ENCODE measurements at places on chromosomes 11 and 22. TPM values are rescaled to one million over a fixed set of nuclear protein-coding genes. Genes with fewer than 3 reads are reported as not detected.

- H3K4me3 ChIP-seq: no peak overlapping the region
- no peaks in the 10 kb centered on the region for H3K27me3 ChIP-seq
- peaks cover 2% of the 10 kb centered on the region for H3K36me3 ChIP-seq
- no peaks in the 10 kb centered on the region for H3K4me1 ChIP-seq
- H3K27ac ChIP-seq: no peak overlapping the region
Observed at GRCh38 chr11:10076458-10077141, 217.4 kb downstream of the SBF2 start.

GRCh38 chr22:31177420-31178162 lies 17.6 kb downstream of the RNF185 start:
- no peaks in the 10 kb centered on the region for H3K27me3 ChIP-seq
- H3K36me3 ChIP-seq: no peaks in the 10 kb centered on the region
- H3K27ac ChIP-seq: no peak overlapping the region
- DNase-seq: no peak

DNA sequence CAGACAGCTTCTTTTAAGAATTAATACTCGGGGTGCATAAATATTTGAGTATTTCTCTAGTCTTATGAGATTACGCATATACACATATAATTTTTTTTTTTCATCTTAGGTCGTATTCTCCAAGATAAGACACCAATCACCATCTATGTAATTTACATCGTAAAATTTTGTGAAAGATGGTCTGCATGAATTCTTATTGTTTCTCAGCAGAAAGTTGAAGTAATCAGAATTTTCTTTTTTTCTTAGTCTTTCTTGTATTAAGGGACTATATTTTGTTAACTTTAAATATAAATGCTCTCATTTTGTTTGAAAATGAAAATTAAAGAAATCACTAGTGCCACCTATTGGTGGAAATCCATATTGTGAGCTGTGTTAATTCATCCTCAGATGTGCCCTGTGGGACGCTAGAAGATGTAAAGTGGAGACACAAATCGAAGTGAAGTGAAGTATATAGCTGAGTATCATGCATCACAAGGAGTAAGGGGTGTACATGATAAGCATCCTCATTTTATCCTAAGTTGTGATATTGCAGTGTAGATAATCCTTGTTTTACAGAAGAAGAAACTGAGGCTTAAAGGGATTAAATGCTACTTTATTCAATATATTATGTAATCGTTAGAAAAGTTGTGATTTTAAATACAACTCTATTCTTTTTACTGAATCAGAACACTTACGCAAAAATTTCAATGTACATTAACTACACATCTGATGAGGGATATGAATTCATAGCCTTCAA lies 2084.3 kb downstream of the LRRC4C start:
- H3K27me3 ChIP-seq: no peaks in the 10 kb centered on the region
- H3K4me3 ChIP-seq: no peak overlapping the region
- H3K27ac ChIP-seq: no peak overlapping the region
- peaks cover 2% of the 10 kb centered on the region for H3K4me1 ChIP-seq
- H3K36me3 ChIP-seq: no peaks in the 10 kb centered on the region

GRCh38 chr22:30408388-30409102 lies 11.7 kb downstream of the SEC14L2 start:
- no peak overlapping the region for H3K4me3 ChIP-seq
- peak overlapping the region; percentile 75 for H3K27ac ChIP-seq
- no peaks in the 10 kb centered on the region for H3K27me3 ChIP-seq
- peaks cover 7% of the 10 kb centered on the region for H3K36me3 ChIP-seq
- peaks cover 5% of the 10 kb centered on the region for H3K4me1 ChIP-seq

DNA sequence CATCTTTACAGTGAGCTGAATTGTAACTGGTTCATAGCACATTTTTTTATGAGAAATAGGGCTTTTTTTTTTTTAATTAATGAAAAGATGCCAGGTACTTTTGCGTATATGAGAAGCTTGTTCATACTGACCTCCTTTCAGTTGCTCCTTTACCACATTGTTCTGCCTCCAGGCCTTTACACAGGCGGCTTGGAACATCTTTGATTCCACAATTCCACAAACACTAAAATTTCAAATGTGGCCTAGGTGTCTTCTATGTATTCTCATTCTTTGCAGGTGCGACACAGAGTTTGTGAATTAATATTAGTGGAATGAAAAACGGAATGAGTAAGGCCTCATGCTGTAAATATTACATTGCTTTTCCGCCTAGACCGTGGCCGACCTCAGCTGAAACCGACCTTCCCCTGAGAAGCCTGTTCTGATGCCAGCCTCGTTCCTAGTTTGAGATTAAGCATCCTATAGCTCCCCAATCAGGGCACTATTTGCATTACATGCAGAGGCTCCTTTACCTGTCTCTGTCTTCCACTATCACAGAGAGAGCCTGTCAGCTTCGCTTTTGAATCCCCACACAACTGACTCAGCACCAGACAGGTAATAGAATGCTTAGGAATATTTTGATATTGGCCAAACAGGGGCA lies 125.8 kb downstream of the LDLRAD3 start:
- H3K4me1 ChIP-seq: no peaks in the 10 kb centered on the region
- H3K4me3 ChIP-seq: no peak overlapping the region
- H3K27me3 ChIP-seq: peaks cover 27% of the 10 kb centered on the region
- H3K27ac ChIP-seq: no peak overlapping the region
- no peak for DNase-seq

- H3K27me3 ChIP-seq: no peaks in the 10 kb centered on the region
- H3K4me3 ChIP-seq: no peak overlapping the region
- H3K36me3 ChIP-seq: peaks cover 2% of the 10 kb centered on the region
Observed at GRCh38 chr22:24566899-24567511, 11.2 kb downstream of the SNRPD3 start.

GRCh38 chr22:48756146-48757111 lies 1071.2 kb downstream of the BRD1 start:
- no peak overlapping the region for H3K4me3 ChIP-seq
- DNase-seq: no peak
- H3K27me3 ChIP-seq: peaks cover 25% of the 10 kb centered on the region
- no peaks in the 10 kb centered on the region for H3K4me1 ChIP-seq

- no peak overlapping the region for H3K27ac ChIP-seq
- H3K4me1 ChIP-seq: peaks cover 5% of the 10 kb centered on the region
- H3K36me3 ChIP-seq: peaks cover 3% of the 10 kb centered on the region
Observed at GRCh38 chr11:134365011-134365925, 33.5 kb downstream of the GLB1L2 start.

DNA sequence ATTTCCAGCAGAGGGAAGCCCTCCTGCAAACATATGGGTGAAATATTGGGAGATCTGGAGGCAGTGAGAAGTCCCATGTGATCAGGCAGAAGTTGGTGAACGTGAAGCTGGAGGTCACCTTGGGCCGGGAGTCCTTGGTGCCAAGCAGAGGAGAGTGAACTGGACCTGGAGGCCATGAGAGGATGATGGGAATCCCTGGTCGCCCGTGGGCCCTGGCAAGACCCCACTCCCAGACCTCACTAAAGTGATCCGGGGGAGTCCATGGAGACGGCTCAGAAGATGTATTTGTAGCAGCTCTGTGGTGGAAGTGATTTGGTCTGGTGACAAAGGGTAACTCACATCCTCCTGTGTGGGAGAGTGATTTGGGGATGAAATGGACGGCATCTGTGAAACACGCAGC lies 71.0 kb downstream of the ARHGAP8 start:
- H3K4me1 ChIP-seq: no peaks in the 10 kb centered on the region
- H3K27me3 ChIP-seq: peaks cover 36% of the 10 kb centered on the region
- H3K36me3 ChIP-seq: no peaks in the 10 kb centered on the region
- DNase-seq: no peak
- no peak overlapping the region for H3K27ac ChIP-seq

- H3K4me3 ChIP-seq: peak overlapping the region; percentile 83
- no peak overlapping the region for H3K27ac ChIP-seq
- peaks cover 24% of the 10 kb centered on the region for H3K4me1 ChIP-seq
- DNase-seq: no peak
- no peaks in the 10 kb centered on the region for H3K36me3 ChIP-seq
Observed at GRCh38 chr11:3165916-3166267, 782 bp upstream of the OSBPL5 start.

DNA sequence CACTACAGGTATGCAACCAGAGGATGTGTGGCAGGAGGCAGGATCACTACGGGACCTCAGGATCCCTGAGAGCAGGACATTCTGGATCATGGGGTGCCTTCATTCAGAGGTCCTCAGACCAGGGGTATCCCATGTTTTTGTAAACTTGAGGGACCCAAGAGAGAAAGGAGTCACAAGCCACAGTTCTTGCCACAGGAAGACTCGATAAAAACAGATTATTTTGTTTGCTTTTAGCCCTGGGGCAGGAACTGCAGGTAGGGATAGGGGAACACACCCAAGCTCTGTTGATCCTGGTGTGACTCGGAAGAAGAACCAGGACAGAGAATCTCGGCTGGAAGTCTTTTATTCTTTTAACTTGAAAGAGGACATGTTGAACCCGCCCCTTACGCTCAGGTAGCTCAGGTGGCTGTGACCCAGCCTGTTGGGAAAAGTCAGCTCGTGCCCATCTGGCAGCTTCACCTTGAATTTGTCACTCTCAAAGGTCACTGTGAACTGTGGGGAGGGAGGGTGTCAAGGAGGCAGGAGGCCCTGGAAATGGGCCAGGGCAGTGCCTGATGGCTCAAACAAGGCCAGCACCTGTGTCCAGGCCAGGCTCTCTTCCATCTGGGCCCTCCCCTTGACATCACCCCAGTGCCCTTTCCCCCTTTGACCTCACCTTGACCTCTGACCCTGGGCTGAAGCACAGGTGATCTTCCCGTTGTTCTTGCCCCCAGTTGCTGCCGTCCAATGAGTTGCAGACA lies 9.8 kb downstream of the LGALS2 start:
- H3K4me3 ChIP-seq: no peak overlapping the region
- H3K4me1 ChIP-seq: peaks cover 10% of the 10 kb centered on the region
- DNase-seq: no peak
- peaks cover 4% of the 10 kb centered on the region for H3K27me3 ChIP-seq
- no peaks in the 10 kb centered on the region for H3K36me3 ChIP-seq

DNA sequence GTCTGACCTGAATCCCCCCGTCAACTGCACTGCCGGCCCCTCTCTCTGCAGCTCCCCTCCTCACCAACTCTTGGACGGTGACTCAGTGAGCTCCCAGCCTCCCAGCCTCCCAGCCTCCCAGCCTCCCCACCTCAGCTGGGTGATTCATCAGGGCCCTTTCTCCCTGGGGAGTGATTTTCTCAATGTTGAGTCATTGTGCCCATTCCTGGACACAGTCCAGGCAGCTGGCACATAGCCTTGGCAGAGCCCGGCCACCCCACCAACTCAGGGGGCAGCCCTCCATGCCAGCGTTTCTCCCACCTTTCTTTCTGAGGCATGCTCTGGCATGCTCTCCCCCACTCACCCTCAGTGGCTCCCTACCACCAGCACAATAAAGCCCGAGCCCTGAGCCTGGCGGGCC lies 30.7 kb downstream of the PDE2A start:
- DNase-seq: no peak
- H3K4me3 ChIP-seq: peak overlapping the region; percentile 83
- no peak overlapping the region for H3K27ac ChIP-seq
- H3K36me3 ChIP-seq: no peaks in the 10 kb centered on the region

The H19 gene
- not detected for total RNA-seq

The PRG3 gene
- total RNA-seq: not detected

The C22orf15 gene
- 0.30 TPM for total RNA-seq

The KRTAP5-7 gene
- total RNA-seq: not detected

The OR52N1 gene
- total RNA-seq: not detected

The CTSW gene
- total RNA-seq: 52.7 TPM

The TXNRD2 gene
- total RNA-seq: 16.8 TPM

The PRDM10 gene
- total RNA-seq: 11.6 TPM
